ENCODE measurements at places on chromosomes 5 and 9.

DNA sequence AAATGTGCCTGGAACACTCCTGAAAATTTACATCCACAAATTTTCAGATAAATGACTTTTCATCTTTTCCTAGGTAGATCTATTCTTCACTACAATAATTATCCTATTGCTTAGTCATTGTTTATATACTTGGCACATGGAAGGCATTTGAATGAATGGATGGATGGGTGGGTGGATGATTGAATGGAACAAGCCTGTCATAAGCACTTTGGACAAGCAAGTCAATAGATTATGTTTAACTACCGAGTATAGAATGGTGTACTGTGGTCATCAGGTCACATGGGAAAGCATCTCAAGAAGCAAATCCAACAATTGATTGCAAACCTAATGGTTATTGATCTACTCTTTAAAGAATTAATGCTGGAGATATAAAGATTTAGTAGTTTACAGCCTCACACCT lies 114.4 kb upstream of the DMRTA1 start:
- DNase-seq, result no peak

DNA sequence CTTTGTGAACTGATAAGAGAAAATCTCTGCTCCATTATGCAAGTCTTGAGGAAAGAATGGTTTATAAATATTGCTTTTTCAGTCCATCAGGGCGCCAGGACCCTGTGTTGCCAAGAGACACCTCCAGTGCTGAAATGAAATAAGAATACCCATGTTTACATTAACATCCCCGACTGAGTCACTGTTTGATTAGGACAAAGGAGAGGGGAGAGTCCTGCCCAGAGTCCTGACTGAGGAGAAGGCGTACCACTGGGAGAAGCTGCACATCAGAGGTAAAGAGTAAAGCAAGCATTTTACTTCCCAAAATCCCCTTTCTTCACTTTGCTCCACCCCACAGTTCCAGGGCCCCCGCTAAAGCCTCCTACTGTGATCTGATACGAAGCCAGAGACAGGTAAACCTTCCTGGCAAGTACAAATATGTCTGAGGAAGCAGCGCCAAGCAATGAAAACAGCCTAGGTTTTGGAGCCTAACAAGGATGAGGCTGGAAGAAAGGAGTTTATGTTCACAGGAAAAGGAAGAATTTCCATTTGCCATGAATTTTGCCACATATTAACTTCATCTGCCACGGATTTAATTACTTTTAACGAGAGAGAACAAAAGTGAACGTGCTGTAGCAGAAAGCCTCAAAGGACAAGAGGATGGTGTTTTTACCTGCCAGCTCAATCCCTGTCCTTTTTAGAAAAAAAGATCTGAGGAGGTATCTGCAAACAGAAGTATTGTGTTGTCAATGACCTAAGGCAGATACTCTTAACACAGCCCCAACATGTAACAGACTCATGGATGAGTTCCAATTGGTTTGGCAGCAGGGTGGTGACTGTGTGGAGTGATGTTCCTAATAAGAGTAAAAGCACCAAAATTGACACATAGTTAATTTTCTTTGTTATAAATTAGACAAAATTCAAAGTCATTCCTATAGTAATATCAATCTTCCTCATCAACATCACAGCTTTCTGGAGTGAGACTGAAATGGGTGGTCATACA lies 209.4 kb upstream of the TLE4 start:
- DNase-seq, result no peak

DNA sequence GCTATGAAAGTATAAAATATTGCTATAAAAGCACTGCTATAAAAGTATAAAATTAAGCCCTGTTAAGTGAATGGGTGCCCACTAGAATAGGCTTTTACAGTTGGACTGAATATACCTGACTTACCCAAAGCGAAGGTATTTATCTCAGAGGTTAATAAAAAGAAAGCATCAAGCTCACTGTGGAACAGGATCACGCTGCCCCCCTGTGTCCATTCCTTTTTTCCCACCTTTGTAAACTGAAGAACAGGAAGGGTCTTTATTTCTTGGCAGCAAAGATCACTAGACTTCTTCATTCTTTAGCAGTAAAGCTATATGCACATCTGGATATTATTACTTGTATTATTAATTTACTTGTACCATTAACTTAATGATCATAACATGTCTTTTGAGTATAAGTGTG lies 22.1 kb upstream of the PLPP6 start:
- DNase-seq, result no peak

DNA sequence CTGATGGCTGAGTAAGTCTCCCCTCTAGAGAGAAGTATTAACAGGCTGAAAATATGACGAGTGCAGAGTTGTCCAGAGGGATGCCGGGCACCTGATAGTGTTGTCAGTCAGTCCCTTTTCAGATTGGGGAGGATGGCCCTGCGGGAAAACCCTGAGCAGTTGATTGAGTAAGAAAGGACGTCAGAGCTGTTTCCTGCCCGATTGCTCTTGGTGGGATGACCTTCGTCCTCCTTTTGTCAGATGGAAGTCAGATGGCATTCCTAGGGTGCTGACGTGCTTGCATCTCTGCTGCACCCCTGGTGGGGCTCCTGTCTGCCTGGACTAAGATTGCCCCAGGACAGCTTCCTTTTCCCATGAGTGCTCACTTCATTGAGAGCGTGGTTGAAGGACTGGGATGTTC lies 9.8 kb downstream of the ZNF354B start:
- DNase-seq, result no peak

- no peak for DNase-seq
Observed at GRCh38 chr5:157718519-157718918, 12.7 kb upstream of the THG1L start.

DNA sequence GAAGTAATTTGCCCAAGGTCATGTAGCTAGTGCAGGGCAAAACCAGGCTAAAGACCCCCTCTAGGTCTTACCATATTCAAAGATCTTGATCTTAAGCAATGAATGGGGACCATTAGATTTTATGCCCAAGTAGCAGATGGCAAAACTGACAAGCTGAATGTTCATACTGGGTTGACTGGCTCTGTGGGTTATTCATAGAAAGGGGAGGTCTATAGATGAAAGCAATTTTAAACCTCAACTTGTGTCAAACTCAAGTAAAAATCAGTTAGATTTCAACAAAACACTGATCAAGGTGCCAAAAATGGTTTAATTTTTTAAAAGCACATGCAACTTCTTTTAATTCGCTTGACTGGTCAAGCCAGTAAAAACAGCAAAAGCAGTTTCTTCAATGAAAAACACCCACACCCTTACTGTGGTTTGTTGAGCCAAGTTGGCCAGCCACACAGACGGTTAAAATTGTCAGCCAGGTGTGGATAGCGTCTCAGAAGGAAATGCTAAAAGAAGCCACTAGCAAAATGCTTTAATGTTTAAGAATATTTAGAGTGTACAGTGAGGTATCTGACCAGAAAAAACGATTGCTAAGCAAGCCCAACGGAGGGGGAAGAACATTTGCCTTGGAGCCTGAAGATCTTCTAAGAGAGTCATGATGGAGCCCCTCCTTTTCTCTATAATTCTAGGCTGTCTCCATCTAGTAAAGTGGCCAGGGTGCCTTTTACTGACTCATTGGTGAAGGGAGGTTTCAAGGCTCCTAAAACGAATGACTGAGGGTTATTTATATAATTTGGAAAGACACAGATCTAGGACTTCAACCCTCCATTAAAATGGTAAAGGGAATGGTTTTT lies 539.6 kb upstream of the CLINT1 start:
- DNase-seq, result no peak

GRCh38 chr9:31996331-31996730 lies 388.1 kb upstream of the ACO1 start:
- no peak for DNase-seq

- no peak for DNase-seq
Observed at GRCh38 chr5:95843733-95844223, 21.3 kb upstream of the GLRX start.

- no peak for DNase-seq
Observed at GRCh38 chr9:14313951-14314423, at the start of gene NFIB. TSS of gene NFIB (minus strand) at chr9:14314141. CDS start at chr9:14313511, 630 bp downstream.

GRCh38 chr9:123978981-123979380 lies 32.6 kb upstream of the LHX2 start:
- no peak for DNase-seq

DNA sequence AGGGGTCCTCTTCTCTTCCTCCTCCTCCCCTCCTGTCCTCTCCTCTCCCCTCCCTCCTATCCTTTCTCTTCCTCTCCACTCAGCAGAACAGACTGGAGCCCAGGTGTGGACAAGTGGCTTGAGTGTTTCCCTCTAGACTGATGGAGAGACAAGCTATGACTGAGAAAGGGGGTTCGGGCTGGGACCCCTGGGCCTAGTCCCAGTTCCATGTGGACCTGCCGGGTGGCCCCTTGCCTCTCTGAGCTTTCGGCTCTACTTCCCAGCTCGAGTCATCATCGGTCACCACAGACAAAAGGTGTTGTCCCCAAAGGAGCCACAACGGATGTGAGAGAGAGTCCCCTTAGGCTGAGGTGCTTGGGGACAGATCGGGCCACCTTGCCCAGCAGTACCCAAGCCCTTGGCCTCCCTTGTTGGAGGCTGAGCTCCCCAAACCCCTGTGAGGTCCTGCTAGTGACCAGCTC lies 3.4 kb upstream of the RXRA start:
- DNase-seq, result no peak

GRCh38 chr9:125904155-125904851 lies 157.1 kb downstream of the PBX3 start:
- DNase-seq, result no peak

DNA sequence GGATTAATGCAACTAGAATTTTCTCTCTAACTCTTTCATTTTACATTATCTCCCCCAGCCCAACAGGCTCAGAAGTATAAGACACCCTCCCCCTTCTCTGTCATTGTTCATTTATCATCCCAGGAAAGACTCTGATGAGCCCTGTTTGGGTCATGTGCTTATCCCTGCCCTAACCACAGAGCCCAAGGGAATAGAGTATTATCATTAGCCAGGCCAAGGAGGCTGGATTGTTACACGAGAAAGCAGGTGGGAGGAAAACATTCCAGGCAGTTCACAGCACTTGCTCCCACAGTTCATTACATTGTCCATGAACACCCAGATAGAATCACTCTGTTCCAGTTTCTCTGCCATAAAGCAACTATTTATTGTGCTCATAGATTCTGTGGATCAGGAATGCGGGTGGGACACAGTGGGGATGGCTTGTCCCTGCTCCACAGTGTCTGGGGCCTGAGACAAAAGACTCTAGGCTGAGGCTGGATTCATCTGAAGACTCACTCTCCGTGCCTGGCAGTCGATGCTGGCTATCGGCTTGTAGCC lies 59.5 kb upstream of the TMEM215 start:
- DNase-seq, result no peak

GRCh38 chr5:44332285-44332971 lies 56.8 kb downstream of the FGF10 start:
- DNase-seq, result no peak

GRCh38 chr5:99929067-99929805 lies 605.9 kb upstream of the FAM174A start:
- no peak for DNase-seq
